NCI-H2029 treated with DMSO at 0.1 percent for 48 hours (cell line): ENCODE measurements at places on chromosomes 16 and 17.

DNA sequence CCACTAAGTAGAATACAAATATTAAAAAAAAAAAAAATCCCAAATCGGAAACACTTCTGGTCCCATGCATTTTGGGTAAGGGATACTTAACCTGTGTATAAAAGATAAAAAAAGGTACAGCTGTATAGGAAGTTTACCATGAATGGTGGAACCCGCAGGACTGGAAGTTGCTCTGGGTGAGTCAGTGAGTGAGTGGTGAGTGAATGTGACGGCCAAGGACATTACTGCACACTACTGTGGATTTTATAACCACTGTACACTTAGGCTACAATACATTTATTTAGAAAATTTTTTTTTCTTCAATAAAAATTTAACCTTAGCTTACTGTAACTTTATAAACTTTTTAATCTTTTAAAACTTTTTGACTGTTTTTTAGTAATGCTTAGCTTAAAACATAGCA lies 71.3 kb upstream of the BCAR1 start:
- no peak for DNase-seq

- DNase-seq, result no peak
Measured at GRCh38 chr16:47565454-47565853, 104.3 kb downstream of the PHKB start.

- no peak for DNase-seq
Measured at GRCh38 chr16:65875381-65876055, 491.0 kb upstream of the CDH5 start.

DNA sequence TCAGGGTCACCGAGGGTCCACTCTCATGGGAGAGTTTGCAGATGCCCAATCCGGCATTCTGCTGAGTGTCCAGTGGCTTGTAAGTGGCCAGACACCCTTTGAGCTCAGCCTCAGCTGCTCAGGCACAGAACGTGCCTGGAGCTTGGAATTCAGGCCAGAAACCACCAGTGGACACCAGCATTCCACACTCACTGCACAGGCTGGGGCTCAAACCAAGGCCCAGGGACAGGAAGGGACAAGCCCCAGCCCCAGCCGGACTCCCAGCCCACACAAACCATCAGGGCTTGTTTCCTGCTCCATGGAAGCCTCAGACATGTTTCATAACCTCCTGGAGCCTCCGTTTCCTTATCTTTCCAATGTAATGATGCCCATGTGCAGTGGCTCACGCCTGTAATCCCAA lies 5.0 kb upstream of the NPRL3 start:
- DNase-seq, result no peak

DNA sequence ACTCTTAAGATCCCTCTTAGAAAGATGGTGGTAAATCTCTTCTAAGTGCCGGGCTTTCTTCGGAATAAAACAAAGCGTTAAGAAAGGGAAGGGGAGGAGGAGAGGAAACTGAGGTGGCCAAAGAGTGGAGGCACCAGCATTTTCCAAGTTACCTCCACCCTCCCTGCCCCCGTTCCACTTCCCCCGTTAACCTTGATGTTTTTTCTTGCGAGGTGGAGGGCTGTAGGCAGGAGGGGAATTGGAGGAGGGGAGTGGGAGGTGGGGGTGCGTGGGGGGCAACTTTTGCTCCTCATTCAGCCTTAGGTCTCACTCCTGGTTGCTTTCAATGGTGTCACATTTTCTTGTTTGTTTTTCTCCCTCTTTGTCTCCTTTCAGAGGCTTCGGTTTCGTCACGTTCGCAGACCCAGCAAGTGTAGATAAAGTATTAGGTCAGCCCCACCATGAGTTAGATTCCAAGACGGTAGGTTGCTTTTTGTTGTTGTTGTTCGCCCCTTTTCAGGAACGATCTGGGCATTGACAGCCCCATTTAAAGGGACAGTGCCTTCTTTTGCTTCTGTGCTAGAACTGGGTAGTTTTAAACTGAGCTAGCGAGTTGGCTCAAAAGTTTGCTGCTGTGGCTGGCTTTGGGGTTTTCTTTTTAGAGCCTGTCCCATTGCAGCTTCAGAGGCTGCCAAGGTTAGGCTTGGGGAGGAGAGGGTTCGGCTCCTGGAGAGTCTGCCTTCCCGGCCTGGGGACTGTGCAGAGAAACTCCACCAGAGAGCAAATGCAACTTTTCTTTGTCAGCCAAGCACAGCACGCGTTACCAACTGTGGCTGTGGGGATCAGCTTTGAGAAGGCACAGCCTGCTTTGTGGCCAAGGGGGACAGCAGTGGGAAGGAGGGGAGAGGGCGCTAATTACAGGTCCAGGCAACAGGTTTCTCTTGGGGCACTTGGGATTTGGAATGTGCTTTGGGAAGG lies 1.9 kb downstream of the MSI2 start:
- peak; percentile 41 for DNase-seq
